ENCODE measurements at places on chromosomes 2 and 18.

DNA sequence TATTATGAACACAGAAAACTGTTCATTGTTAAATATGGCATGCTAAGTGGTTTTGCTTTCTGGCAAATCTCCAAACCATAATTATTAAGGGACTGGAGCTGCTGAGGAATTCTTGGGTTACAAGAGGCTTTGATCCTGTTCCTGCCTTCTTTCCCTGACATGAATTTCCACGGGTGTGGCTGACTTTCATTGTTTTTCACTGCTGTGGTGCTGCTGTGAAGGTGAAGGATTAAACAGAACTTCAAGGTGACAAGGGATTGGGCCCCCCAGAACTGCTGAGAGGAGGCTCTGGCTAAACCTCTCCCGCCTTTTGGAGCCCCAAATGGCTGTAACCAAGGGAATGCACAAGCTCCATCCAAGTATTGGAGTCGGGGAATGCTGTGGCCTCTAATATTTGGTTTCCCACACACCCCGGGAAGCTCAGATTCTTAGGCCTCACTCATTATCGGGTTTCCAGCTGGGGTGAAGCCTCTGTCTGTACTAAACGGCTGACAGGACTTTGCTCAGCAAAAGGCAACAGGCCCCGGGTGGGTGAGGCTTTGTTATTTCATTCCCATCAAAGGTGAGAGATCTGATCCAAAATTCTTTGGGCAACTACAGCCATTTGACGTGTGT is 29.0 kb upstream of the ZFP36L2 start:
- peak; percentile 32 for DNase-seq

DNA sequence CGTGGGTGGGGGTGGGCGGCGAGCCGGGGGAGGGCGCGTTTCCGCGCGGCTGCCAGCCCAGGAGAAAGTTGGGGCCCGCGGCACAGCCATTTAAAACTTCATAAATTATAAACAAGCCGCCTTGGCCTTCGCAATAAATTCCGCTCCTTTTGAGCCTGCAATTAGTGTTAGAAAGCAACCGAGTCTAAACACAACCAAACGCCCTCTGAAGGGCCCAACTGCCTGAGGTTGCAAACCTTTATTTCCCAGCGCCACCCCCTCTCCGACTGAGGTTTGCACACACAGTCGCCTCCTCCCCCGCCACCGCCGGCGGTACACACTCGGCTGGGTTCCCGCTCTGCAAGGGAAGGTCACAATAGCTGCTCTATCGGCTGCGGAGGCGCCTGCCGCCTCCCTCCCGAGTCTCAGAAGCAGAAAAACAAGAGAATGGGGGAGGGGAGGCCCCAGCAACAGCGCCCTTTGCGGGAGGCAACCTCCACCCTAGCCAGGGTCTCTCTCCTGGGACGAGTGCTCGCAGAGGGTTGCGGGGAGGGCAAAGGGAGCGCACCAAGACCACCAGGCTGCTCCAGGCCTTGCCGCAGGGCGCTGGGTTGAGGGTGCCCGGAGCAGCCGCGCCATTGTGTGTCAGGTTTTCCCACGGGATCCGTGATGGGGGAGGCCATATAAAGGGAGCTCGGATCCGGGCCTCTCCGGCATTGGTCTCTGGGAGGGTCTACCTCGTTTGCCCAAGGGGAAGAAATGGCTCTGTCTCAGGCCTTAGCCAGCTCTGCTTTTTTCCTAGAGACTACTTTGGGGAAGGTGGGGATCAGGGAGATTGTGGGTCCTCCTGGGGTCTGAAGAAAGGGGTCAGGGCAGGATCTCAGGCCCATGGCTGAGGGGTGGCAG is 13.4 kb upstream of the HOXD1 start:
- DNase-seq, result no peak

- DNase-seq, result peak; percentile 81
These were observed 139.0 kb downstream of the DDX1 start for GRCh38 chr2:15730545-15731212.

DNA sequence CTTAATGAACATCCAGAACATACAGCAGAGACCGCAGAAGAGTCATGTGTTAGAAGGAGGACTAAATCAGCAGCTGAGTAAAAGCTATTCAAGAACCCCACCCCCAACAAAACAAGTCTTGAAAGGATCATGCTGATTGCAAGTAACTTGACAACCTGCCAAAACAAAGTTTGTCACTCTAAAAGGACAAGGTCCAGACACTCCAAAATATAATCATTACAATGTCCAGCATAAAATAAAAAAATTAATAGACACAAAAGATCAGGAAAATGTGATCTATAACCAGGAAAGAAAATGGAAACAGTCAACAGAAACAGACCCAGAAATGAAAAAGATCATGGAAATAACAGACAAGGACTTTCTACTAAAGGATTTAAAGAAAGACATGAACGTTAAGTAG is 28.5 kb downstream of the CCDC88A start:
- no peak for DNase-seq

DNA sequence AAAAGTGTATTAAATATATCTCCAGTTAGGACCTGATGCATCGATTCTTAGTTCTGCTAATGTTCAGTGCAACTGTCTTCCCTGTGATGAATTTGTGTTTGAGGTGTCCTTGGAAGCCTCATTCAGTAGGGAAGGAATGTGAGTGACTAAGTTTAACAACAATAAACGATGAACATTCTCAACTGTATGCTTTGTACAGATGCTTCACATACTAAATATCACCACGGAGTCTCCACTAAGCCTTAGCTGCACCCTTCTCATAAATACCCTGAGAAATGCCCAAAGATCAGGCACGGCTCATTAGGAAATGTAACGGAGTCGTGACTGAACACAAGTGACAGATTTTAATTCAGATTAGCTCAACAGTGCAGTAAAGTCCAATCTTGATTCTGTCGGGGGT is 24.4 kb upstream of the AGFG1 start:
- DNase-seq, result no peak

DNA sequence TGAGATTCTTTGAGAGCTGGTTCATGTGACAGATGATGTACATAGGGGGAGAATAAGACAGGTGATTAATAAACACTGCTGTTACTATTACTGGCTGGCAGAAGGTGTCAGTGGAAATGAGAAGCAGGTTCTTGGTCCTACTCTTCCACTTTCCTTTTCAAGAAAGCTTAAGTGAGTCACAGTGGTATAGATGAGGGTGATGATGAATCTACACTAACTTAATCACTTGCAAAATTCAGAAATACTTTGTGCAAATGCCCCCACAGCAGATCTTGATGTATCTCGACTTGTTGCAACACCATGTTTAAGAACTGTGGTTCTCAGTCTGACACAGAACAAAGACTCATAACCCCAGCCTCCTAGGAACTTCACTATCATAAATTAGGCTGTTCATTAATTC is 35.9 kb upstream of the MGAT5 start:
- peak; percentile 18 for DNase-seq

GRCh38 chr2:223363085-223363484 is 239.1 kb downstream of the SCG2 start:
- DNase-seq, result no peak
